ENCODE measurements at places on chromosomes 4 and X. TPM values are rescaled to one million over a fixed set of nuclear protein-coding genes. Genes with fewer than 3 reads are reported as not detected.

The SGMS2 gene
- total RNA-seq, result 0.73 TPM

The REPS2 gene
- 4.3 TPM for total RNA-seq

The ART3 gene
- 0.63 TPM for total RNA-seq

The CXCL5 gene
- total RNA-seq, result 11.4 TPM

The TIGD4 gene
- 2.3 TPM for total RNA-seq

The GPRASP3 gene
- 19.8 TPM for total RNA-seq

The UGT2B15 gene
- total RNA-seq, result not detected

Data from H1 (cell line).